Karpas-422 (cell line): ENCODE measurements at places on chromosomes 16 and 17. TPM values are rescaled to one million over a fixed set of nuclear protein-coding genes. Genes with fewer than 3 reads are reported as not detected.

GRCh38 chr16:3952737-3953131 lies 72.2 kb upstream of the CREBBP start:
- no peaks in the 10 kb centered on the region for H3K4me1 ChIP-seq
- H3K4me3 ChIP-seq: no peak overlapping the region
- peak; percentile 71 for DNase-seq
- no peaks in the 10 kb centered on the region for H3K27me3 ChIP-seq

The CYBA gene
- 395 and 1,207 TPM in 2 replicates for total RNA-seq

The PMFBP1 gene
- 0.56 and 1.4 TPM in 2 replicates for total RNA-seq

GRCh38 chr16:78768226-78768625 lies 668.8 kb downstream of the WWOX start:
- no peaks in the 10 kb centered on the region for H3K4me1 ChIP-seq
- no peaks in the 10 kb centered on the region for H3K36me3 ChIP-seq
- H3K27ac ChIP-seq: no peak overlapping the region
- H3K27me3 ChIP-seq: no peaks in the 10 kb centered on the region
- no peak overlapping the region for H3K4me3 ChIP-seq

The ATAD5 gene
- total RNA-seq: 7.1 and 12.0 TPM in 2 replicates

DNA sequence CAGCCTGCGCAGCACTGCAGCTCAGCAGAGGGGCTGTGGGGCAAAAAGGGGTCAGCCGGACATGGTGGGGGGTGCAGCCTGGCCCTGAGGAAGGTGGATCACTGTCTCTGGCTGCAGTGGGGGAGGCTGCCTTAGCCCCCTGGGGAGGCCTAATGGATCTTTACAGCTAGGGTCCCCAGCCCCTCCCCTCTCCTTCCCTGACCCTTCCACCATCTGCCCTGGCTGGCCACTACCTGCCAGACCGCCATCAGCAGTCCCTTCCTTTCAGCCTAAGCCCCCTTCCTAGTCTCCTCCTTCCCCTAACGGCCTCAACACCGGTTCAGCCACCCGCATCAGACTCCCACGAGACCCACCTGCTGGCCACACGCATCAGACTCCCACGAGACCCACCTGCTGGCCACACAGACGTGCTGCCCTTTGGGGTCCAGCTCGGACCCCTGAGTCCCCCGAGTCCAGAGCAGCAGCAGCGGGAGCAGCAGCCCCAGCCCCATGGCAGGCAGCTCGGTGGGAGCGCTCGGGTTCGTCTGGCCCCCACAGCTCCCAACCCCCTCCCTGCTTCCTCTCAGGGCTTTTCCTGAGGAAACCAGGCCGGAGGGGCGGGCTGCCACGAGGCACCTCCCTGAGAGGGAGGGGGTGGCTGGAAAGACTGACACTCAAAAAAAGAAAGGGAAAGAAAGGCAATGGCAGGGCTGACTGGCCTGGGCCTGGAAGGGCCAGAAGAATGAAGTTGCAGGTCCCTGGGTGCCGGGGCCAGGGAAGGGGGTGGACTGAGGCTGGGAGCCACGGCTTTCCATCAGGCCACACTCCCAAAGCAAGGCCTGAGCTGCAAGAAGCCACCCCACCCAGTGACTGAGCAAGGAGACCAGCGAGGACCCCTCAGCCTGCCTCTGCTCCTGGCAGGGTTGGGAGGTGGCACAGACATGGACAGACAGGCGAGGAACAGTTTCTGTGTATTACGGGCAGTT lies at the start of gene SCARF1:
Gene SCARF1 (minus strand): TSS at position 526 of the 965 bp plus-strand sequence. CDS start 35 bp downstream, at position 491.
- H3K4me3 ChIP-seq: no peak within 1 kb of the TSS
- no peak for DNase-seq
- peaks cover 4% of the 10 kb centered on the region; the same call in 1 of the 2 replicates for H3K36me3 ChIP-seq
- peaks cover 18% of the 10 kb centered on the region for H3K4me1 ChIP-seq
- H3K27ac ChIP-seq: no peak within 1 kb of the TSS

The RAPGEFL1 gene
- 5.6 and 8.9 TPM in 2 replicates for total RNA-seq

The IL4R gene
- 0.94 and 12.0 TPM in 2 replicates for total RNA-seq

DNA sequence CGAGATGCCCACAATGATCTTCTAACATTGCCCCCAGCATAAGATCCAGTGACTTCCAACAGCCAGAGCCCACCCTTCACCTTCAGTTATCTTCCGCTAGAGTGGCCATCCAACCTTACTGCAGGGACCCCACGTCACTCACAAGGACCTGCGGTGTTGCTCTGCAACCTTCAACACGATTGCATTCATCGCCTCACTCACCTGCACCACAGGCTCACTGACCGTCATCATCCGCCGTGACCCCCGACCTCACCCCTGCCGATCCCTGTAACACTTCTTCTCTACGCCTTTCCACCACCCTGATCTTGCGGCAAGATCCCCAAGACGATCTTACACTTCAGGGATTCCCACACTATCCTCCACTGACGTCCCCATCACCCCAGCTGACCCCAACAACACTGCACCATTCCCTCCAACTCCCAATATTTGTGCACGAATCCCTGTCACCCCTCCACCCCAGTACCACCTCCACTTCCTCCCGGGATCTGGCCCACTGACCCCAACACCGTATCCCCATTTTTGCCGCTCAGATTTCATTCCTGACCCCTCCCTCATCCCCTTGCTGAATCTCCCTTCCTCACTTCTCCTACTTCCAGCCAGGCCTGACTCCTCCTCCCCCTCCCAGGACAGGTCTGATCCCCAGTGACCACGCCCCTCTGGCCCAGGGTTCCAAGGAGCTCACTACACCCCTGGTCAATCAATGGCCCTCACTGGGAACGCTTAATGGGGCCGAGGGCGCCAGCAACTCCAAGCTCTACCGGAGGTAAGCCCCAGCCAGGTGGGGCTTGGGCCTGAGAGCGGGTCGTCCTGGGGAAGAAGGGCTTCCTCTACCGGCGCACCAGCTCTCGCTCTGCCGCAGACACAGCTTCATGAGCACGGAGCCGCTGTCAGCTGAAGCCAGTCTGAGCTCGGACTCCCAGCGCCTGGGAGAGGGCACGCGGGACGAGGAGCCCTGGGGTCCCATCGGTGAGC lies 7.6 kb downstream of the RUNDC3A start:
- peak overlapping the region; percentile 65 for H3K4me3 ChIP-seq
- no peaks in the 10 kb centered on the region for H3K27me3 ChIP-seq
- no peak for DNase-seq
- H3K36me3 ChIP-seq: no peaks in the 10 kb centered on the region
- H3K4me1 ChIP-seq: peaks cover 12% of the 10 kb centered on the region
